ENCODE measurements at places on chromosomes 3 and 15. TPM values are rescaled to one million over a fixed set of nuclear protein-coding genes. Genes with fewer than 3 reads are reported as not detected.

GRCh38 chr15:57306161-57306943, 70.0 kb upstream of the CGNL1 start:
- peak; percentile 100 for DNase-seq

- DNase-seq, result no peak
Observed at GRCh38 chr15:32885713-32886112, 167.9 kb downstream of the GREM1 start.

GRCh38 chr3:38343797-38344594, 2.6 kb upstream of the XYLB start:
- DNase-seq, result no peak

GRCh38 chr15:69114331-69114928, 46.0 kb upstream of the GLCE start:
- DNase-seq, result no peak

DNA sequence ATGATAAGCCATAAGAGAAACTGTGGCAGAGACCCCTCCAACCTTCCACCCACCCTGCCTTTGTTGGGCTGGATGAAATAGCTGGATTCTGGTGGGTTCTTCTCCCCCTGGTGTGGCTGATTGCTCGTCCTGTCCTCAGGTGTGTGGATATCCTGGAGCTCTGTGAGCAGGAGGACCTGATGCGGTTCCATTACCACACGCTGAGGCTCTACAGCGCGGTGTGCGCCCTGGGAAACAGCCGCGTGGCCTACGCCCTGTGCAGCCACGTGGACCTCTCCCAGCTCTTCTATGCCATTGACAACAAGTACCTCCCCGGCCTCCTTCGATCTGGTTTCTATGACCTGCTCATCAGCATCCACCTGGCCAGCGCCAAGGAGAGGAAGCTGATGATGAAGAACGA, 306.3 kb upstream of the CHRM5 start:
- DNase-seq, result no peak

DNA sequence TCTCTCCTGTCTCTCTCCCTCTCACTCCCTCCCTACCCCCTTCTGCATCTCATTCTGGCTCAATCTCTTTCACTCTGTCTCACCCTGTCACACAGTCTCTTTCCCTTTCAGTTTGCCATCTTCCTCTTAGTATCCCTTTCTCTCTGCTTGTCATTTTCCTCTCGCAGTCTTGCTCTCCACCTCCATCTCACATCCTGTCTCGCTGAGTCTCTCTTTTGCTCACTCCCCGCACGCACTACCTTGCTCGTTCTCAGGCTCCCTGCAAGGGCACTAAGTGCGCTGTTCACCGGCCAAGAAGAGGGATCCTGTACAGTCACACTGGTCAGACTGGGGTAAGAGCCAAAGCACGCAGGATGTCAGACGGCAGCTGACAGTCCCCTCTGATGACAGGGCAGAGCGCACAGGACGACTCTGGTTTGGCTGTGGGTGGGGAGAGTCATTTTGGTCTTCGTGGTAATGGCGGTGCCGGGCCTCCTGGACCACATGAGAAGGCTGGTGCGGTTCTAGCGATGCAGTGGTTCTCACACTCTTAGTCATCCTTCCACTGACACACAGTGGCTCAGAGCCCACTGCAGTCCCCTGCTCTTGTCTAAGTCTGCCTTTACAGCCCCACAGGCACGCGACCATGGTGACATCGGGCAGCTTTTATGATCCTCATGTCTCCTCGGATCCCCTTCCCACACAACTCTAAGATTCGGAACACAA, 356.8 kb downstream of the FOXP1 start:
- no peak for DNase-seq

DNA sequence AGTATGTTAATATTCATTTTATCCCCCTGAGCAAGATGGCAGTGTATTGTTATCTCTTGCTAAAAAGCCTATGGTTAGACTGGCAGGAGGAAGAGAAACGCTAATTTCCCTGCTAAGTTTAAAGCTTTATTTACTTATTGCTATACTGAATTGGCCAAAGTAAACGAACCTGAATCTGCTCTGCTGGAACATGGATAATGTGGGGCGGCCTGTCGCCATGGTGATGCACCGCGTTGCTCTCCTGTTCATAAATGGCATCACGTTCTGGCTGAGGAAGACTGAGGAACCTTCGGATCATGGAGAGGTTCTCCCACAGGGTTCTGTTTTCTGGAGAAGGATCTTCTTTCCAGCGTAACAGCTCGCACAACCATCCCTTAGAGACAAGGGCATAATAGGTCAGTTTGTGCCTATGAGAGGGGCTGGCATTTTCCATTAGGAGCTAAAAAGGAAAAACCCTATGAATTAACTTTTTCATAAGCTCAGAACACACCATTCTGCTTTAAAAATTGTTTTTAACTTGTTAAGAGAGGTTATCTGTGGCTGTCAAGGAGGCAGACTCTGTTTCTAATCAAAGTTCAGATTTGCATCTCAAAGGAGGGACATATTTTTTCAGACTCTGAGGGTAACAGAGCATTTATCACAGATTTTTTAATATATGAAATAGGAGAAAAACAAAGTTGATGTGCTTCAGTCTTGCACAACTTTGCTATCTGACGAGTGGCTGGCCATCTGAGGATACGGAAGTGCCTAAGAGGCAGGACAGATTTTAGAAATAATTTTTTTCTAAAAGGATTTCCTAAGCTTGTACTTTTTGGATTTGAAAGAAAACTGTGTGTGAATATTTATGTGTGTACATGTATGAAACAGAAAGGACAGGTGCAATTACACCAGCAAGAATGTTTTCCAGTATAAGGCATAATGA, 73.1 kb downstream of the SATB1 start:
- peak; percentile 58 for DNase-seq

DNA sequence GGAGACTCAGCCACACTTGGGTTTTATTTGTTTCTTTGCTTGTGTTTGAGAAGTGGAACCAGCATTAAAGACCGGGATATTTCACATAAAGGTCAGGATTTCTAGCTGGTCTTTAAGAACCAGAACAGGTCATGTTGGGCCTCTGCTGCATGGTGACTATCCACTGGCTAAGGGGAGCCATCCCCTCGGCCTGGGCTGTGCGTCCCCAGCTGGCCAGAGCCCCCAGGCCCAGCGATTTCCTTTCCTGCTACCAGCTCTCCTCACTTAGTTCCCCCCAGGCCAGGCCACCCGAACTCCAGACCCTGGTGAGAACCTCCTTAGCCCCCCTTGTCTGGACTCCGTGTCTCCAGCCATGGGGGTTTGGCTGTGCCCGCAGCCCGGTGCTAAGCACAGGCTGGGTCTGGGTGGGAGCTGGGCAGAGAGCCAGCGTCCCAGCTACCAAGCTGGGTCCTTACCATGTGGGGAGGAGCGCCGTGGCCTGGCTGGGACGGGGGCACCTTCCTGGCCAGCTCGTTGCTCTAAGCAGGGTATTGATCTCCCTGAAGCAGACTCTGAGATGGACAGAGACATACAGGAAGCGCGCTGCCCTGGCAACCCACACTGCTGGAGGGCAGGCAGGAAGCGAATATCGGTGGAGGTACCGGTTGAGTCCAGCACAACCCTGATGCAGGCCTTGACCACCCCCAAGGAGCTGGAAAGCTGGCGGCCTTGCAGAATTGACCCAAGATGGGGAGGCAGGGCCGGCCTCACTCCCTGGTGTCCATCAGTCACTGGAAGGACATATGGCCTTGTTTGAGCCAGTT, 49.4 kb downstream of the KLF15 start:
- DNase-seq, result no peak

- no peak for DNase-seq
Observed at GRCh38 chr3:183904833-183905780, 20.4 kb upstream of the PARL start.

DNA sequence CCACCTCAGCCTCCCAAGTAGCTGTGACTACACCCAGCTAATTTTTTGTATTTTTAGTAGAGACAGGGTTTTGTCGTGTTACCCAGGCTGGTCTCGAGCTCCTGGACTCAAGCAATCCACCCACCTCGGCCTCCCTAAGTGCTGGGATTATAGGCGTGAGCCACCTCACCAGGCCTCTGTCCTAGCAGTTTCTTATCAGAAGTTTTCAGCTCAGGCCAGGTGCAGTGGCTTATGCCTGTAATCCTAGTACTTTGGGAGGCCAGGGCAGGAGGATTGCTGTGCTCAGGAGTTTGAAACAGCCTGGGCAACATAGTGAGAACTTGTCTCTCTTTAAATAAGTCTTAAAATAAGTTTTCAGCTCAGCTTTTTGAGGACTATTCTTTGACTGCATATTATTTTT, 48.4 kb downstream of the SGO1 start:
- no peak for DNase-seq

DNA sequence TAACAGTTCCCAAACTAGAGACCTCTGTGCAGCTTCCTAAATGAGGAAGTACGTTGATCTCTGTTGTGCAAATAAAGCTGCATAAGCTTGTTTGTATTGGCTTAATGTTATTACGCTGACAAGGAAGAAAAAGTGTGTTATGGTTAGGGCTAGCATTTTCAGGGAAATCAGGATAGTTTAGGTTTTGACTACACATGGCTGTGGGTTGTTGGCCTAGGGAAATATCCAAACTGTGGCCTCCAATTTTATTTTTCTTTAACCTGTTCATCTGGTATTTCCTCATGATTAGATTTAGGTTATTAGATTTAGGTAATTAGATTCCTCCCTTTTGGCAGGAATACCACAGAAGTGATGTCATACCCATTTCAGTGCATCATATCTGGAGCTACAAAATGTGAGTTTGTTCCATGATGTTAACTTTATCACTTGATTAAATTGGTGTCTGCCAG, 8.7 kb upstream of the MCCC1 start:
- no peak for DNase-seq

GRCh38 chr3:66553441-66554113, 52.8 kb upstream of the LRIG1 start:
- DNase-seq, result no peak

GRCh38 chr15:28943146-28943545, 57.4 kb downstream of the APBA2 start:
- DNase-seq, result no peak

Gene CHL1
- 1.4 TPM for total RNA-seq

Gene THAP10
- total RNA-seq, result 0.95 TPM

Gene LRTM1
- total RNA-seq, result not detected

Gene AP4E1
- total RNA-seq, result 2.1 TPM

Gene XIRP1
- 0.09 TPM for total RNA-seq

Gene PLA2G4B
- 6.4 TPM for total RNA-seq

Gene CTXND1
- 0.94 TPM for total RNA-seq

Gene H1-8
- not detected for total RNA-seq
